ENCODE measurements at places on chromosomes 16 and 17.
A peak's percentile ranks its signal among the peaks of the same experiment; 100 is the strongest.

DNA sequence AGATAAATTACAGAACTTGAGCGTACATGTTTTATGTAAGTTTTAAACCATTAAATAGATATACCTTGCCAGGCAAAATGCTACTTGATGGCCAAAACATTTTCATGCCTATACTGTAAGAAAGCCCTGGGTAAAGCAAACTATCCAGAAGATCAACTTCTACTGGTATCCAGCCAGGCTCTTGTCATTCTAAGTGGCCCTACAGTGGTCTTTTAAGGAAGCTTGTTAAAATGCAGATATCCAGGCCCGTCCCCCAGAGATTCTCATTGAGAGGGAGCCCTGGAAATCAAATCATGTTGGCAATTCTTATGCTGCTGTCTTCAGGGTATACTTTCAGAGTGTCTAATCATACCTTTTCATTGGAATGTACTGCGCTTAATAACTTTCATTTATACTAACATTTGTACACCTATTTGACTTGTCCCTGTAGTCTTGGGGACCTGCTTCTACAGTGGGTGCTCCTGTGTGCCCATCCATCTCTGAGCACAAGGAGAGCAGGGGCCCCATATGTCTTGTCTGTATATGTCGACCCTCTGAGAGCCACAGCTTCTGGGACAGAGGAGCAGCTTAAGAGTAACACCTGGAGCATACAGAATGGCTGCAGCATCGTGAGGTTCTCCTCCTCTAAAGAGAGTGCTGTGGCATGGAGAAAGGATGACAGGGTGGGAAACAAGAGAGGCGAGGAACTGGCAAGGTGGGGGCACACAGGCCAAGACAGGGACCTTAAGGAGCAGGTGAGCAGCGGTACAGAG, 43.6 kb upstream of the ANKFY1 start:
- no peak for DNase-seq

DNA sequence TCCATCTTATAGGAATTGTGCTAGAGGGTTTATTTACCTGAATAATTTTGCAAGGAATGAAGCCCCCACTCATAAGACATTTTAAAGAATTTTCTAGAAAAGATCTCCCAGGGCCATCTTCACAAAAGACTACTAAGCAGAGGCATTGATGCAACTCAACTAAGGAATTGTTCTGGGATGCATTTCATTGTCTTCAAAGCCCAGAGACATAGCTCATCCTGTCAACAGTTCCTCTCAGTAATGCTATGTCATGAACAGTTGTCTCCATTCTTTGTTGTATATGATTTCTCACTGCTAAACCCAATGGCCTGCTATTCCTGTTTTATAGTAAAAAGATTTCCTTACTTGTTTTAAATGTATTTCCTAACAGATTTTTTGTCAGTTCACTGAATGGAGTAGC, 136.8 kb upstream of the RBL2 start:
- DNase-seq: no peak

DNA sequence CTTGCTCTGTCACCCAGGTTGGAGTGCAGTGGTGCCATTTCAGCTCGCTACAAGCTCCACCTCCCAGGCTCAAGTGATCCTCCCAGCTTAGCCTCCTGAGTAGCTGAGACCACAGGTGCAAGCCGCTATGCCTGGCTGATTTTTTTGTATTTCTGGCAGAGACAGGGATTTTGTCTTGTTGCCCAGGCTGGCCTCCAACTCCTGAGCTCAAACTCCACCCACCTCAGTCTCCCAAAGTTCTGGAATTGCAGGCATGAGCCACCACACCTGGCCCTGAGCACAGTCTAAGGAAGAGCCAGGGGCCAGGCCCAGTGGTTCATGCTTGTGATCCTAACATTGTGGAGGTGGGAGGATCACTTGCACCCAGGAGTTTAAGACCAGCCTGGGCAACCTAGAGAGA, 21.8 kb upstream of the BCO1 start:
- no peak for DNase-seq

DNA sequence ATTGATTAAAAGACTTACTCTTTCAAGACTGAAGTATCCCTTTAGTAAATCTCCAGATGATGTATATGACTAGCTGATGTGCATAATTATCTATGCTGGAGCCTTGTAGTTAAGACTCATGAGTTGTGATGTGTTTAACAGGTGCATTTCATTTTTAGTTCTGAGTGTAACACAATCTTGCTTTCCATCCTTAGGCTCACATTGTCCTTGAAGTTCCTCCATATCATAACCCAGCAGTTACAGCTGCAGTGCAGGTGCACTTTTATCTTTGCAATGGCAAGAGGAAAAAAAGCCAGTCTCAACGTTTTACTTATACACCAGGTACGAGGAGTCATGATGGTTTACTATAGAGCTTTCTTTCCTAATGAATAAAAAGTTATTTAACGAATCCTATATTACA, 52.9 kb downstream of the ESRP2 start:
- DNase-seq: peak; percentile 42

DNA sequence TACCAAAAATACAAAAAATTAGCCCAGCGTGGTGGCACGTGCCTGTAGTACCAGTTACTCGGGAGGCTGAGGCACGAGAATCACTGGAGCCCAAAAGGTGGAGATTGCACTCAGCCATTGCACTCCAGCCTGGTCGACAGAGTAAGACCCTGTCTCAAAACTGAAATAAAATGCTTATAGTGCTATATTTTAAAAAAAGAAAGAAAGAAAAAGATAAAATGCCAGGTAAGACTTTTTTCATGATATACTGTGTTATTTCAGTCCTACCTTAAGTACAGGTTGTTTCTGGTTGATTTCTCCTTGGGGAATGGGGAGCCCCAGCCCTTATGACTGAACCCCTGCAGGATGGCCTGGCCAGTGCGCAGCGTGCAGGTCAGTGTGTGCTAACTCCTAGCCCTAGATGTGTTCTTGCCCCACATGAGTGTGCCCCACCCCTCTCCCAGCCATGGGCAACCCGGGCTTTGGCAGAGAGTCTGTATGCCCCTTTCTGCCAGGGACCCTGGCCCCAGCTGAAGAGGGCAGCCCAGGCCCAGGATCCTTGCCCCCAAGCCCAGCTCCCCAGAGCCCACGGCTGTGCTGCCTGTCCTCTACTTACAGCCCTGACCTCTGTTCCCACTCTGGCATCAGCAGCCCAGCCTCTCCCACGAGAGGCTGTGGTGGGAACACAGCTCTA, 1.3 kb downstream of the CNGB1 start:
- no peak for DNase-seq

DNA sequence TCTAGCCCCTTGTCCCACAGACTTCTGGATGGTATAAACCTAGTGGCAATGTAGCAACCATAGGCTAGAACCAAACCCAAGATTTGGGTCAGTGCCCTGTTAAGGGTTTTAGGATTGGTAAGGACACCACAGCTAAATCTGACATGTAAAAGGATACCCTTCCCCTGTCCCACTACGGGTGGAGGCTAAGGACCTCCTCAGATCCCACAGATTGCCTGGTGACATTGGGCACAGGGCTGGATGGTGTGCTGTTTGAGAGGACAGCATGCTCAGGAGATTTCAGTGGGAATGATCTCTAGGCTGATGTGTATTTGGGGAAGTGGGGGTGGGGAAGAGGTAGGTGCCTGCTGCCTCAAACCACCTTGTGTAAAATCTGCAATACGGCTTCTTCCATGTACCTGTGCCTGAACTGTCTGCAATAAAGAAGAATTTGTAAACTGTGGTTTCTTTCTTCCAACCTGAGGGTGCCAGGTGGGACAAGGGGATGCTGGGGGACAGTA, 671 bp upstream of the EDC4 start:
- DNase-seq: no peak

DNA sequence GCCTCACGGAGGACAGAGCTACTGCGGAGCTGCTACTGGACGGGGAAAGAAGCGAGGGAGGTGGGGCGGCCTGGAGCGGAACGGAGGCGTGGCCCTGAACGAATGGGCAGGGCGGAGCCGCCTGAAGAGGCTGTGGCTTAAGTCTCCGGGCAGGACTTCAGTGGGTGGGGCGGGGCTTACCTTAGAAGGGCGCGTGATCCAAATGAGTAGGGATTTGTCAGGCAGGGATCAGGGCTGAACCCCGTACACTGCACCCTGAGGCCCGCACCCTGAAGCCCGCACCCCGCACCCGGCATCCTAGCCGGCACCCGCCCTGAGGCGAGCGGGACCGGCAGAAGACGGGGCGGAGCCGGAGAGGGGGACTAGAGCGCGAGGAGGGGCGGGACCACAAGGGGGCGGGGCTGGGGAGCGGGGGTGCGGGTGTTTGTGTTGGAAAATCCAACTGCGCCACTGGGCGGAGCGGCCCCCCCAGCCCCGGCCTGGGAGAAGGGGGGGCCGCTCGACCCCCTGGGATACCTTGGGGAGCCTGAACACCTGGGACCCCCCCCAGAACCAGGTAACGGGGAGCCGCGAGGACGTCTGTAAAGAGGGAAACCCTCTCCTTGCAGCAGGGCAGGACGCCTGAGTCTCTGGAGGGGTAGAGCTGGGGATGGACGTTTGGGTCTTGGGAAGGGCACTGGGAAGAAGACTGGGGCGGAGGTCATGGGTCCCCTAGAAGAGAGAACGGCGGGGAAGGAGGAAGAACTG, at the start of gene KDM6B:
Gene KDM6B (plus strand): TSS at position 423 of the 747 bp plus-strand sequence. CDS start 11,338 bp downstream, outside the sequence.
- peak; percentile 92 for DNase-seq

DNA sequence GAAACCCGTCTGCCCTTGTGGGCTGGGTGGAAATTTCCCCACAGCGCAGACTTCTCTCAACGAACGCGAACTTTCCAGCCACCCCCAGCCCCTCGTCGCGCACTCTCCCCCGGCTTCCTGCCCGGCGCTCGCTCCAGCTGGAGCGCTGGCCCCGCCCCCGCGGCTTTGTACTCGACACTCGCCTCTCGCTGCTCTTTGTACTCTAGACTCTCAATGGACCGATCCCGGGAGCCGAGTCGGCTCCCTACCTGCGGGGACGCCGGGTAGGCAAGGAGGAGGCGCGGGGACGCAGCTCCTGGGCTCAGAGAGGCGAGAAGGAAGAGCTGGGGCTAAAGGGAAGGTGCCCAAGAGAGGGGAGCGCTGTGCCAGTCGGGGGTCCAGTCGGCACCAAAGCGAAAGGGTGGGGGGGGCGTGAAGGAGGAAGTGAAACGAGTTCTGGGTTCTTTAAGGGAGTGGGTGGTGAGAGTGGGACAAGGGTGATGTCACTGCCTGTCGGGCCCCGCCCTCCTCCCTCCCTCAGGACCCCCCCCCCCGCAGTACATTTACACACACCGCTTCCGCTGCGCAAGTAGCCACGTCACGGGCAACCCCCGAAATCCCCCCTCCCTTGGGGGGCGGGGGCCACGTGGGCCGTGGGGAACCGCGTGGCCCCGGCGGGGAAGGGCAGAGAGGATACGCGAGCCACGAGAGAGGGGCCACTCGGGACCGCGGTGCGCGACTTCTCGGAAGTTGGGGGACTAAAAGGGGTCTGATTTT, 9.7 kb downstream of the KDM6B start:
- peak; percentile 79 for DNase-seq

- no peak for DNase-seq
These were observed 1.0 kb downstream of the HOXB5 start for GRCh38 chr17:48592577-48592976.

DNA sequence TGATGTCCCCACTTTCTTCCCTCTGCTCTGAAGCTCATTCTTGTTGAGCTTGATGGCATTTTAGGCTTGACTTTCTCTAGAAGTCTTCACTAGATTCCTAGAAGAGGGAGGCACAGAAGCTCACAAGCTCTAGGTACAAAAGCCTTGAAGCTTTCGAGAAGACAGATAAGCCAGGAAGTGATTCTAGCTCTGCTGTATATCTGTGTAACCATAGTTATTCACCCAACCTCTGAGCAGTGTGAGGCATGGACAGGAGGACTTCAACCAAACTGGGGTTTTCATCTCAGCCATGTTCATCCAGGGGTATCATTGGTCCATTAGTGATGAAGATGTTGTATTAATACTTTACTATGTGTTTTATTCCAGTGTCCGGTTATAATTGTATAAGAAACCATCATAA, 299.7 kb downstream of the CDH13 start:
- DNase-seq: no peak

- no peak for DNase-seq
These were observed 155.0 kb upstream of the CACNG5 start for GRCh38 chr17:66679631-66680517.

DNA sequence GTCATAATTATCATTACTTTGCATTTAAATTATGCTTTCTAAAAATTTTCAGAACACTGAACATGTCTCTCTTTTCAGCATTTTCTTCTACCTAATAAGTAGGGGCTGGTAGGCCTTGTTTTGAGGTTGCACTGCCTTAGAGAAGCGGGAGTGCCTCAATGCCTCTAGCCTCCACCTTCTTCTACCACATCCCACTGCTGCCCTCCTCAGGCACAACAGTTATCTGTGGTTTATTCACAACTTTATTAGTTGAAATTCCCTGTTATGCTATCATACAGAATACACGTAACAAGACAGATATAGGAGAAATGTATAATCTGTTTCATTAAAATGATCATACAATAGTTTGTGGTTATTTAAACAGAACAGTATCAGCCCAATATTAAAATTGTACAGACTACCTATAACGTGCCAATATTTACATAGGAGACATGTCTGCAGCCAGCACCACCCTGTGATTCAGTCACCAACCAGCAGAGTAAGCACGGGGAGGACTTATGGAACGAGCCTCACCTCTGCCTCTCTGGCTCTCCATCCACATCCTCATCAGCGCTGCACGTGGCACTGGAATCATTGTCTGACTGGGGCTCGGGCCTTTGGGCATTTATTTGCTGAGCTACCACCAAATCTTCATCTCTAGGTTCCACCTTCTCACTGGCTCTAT, 101.2 kb downstream of the TTC19 start:
- no peak for DNase-seq

DNA sequence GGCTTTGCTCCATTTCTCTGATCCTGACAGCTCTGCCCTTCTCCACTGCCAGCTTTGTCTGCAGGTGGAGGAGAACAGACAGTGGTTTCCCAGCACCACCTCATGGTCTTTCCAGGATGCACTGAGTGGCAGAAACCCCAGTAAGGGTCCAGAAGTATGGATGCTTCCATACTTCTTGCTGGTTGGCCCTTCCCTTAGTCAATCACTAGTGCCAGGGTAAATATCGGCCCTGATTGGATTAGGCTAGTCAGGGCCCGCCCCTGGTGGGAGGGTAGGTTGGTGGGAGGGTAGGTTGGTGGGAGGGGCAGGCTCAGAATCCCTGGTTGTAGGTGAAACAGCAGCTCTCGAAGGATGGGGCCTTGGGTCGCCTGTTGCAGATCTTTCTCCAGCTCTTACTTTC, 10.2 kb downstream of the RNF213 start:
- DNase-seq: no peak

GRCh38 chr16:56629531-56629930, 2.9 kb upstream of the MT1M start:
- DNase-seq: no peak

- no peak for DNase-seq
These were observed 8.2 kb upstream of the MARCHF10 start for GRCh38 chr17:62816282-62816839.

GRCh38 chr16:85137323-85138072, 25.2 kb upstream of the CIBAR2 start:
- DNase-seq: peak; percentile 90

- DNase-seq: no peak
These were observed 328.4 kb downstream of the MAF start for GRCh38 chr16:79272141-79272577.

- no peak for DNase-seq
These were observed 19.5 kb upstream of the GAS7 start for GRCh38 chr17:10217916-10218315.

DNA sequence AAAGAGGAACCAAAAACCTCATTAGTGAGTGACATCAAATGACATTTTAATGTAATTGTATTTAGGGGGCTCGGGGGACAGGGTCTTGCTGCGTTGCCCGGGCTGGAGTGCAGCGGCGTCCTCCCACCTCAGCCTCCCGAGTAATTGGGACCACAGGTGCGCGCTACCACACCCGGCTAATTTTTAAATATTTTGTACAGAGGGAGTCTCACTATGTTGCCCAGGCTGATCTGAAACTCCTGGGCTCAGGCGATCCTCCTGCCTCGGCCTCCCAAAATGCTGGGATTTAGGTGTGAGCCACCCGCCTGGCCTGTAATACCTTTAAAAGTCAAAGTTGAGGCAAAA, 581 bp downstream of the SNRNP25 start:
- no peak for DNase-seq

All from myocyte (in vitro differentiated cells).